Activated effector memory CD4-positive, alpha-beta T cell treated with Interleukin-2 at 50 U/mL for 16 hours (primary cell): ENCODE measurements at places on chromosomes 4 and X.

GRCh38 chrX:16213961-16214360, 46.7 kb downstream of the MAGEB17 start:
- DNase-seq: no peak

- DNase-seq: peak; percentile 78
These were observed 920 bp downstream of the SETD7 start for GRCh38 chr4:139554893-139555704.

- no peak for DNase-seq
These were observed 14.7 kb downstream of the SORCS2 start for GRCh38 chr4:7206911-7207567.

DNA sequence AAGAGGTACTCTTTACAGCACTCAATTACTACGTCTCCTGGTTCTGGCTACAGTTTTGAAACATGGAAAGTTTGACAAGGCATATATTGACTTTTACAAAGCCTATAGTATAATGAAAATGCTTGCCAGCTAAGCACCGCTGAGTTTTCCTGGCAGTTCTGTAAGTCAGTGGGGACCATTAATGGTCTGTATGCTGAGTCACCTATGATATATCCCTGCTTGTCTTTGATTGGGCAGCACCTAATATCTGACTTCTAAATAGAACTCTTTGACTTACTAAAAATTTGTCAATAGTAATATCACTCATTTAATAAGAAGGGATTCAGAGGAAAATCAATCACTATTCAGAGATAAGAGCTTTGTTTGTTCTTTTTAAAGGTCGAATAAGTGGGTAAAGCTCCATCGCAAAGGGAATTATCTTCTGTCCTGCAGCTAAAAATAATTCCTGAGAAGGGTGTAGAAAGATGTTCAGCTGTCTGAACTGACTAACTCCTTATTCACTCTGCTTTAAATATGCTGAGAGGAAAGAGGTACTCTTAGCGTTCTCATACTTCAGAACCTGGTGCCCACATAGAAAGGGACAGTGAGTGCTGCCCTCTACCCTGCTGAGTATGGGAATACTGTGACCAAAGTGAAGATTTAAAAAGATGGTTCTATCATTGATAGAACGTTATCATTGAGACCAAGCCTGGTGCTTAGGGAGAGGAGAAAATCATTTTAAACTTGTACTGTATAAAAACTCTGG, 959 bp downstream of the SMPX start:
- DNase-seq: no peak

DNA sequence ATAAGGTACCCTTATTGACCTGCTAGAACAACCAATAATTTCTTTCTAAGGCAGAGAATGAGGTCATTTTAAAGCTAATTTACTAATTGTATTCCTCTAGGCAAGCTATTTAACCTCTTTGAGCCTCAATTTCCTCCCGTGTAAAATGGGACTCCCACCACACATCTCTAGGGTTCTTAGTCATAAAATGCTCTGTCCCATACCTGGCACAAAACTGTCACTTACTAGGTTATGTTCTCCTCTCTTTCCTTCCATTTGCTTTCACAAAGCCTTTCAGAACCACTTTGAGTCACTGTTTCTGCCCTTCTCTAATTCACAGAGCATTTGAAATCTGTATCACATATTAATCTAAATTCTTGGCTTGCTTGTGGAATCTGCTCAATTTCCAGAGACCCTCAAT, 2.4 kb upstream of the GPR82 start:
- DNase-seq: no peak

GRCh38 chr4:47863486-47863885, 25.6 kb upstream of the CORIN start:
- DNase-seq: no peak

- DNase-seq: no peak
These were observed 33.2 kb downstream of the RELL1 start for GRCh38 chr4:37652747-37653527.

DNA sequence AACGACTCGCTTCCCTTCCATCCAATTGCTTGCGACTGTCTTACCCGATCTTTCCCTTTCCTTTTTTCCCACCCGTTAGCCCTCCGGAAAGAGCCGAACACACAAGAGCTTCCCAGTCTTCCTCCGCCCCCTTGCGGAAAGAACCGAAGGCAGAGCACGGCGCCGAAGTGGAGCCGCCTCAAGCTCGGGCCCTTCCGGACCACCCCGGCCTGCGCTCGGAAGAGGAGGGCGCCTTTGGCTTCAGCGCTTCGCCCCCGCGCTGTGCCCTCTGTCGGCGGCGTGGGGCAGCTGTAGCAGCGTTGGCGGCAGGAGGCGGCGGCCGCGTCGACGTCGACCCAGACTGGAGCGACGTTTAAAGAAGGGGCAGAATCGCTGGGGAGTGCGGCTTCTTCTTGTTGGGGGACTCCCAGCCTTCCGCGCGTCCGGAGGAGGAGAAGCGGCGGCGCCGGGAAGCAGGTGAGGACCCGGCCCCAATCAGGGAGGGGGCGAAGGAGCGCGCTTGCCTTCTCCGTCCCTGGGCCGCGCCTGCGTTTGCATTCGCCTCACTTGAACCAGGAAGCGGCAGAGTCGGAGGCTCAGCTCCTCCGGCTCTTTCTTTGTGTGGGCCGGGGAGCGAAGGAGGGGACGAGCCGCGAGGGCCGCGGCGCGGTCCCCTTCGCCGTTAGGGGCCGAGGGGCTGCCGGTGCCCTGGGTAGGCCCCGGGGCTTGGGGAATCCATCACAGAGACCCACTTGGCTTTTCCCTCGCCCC, at the start of gene ZBTB33:
ZBTB33 (plus strand) TSS at position 291 of the 750 bp plus-strand sequence. CDS start 2,604 bp downstream, outside the sequence.
- peak; percentile 77 for DNase-seq
